Common myeloid progenitor, CD34-positive (primary cell): ENCODE measurements at places on chromosomes 3 and 15.

DNA sequence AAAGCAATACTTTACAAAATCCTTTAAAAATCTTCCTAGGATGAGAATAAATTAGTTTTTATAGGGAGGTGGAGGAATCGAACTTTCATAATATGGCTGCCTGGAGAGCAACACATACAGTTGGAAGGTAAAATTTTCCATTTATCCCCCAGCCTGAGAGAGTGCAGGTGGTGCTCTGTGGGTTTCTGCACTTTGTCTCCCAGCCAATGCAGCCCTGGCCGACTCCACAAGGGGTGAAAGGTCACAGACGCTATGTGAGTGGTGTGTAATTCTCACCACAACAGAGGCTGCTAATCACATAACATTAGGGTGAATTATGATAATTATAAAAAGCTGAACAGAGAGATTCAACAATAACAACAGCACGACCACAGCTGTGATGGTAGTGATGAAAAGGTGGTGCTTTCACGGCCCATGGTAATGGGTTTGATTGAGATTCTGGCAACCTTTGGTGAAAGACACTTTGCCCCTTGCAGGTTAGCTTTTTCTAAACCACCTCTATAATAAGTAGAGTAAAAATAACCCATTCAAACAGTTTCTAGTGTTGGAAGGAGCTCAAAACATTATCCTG, 30.1 kb upstream of the NANOGP8 start:
- DNase-seq, result no peak

DNA sequence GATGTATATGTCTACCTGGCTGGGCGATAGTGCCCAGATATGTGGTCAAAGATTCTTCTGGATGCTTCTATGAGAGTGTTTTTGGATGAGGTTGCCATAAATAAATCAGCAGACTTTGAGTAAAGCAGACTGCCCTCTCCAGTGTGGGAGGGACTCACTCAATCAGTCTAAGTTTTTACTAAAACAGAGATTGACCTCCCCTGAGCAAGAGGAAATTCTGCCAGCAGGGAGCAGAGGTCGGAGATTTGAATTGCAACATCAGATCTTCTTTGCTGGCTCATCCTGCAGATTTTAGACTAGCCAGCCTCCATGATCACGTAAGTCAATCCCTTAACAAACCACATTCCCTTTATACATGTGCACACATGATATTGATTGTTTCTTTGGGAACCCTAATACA, 300.9 kb downstream of the MCTP2 start:
- no peak for DNase-seq

GRCh38 chr3:36761779-36762178, 2.6 kb downstream of the DCLK3 start:
- no peak for DNase-seq

DNA sequence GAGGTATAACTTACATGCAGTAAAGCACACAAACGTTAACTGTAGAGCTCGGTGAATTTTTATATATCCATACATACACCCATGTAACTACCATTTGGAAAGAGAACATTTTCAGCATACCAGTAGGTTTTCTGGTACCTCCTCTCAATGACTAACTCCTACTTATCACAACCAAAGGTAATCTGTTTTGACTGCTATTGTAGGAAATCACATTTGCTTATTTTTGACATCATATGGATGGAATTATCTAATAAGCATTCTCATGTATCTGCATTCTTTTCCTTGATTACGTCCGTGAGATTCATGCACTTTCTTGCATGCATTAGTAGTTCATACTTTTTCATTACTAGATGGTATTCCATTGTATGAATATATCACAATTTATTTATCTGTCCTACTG, 76.8 kb downstream of the CSNK1G1 start:
- no peak for DNase-seq

DNA sequence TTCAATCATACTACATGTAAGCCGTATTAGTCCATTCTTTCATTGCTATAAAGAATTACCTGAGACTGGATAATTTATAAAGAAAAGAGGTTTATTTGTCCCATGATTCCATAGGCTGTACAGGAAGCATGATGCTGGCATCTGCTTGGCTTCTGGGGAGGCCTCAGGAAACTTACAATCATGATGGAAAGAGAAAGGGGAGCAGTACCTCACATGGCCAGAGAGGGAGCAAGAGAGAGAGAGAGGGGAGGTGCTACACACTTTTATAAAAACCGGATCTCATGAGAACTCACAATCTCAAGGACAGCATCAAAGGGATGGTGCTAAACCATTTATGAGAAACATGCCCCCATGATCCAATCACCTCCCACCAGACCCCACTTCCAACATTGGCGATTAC, 14.3 kb upstream of the CLASP2 start:
- DNase-seq, result peak; percentile 5

DNA sequence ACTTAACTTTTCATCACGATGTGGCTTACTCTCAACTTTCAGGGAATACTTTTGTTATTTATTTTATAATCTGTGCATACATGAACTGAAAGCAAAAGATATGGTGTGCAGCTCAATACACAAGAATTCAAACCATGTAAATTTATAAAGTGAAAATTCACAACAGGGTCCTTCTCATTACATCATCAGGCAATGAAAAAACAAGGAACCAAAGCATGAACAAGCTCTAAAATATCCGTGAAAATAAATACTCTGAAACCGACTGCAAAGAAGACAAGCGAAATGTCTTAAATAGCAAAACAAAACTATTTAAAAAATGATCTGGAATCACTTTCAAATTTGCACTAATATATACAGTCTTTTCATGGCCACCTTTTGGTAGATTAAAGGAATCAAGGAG, 28.9 kb downstream of the GNB5 start:
- DNase-seq, result no peak

DNA sequence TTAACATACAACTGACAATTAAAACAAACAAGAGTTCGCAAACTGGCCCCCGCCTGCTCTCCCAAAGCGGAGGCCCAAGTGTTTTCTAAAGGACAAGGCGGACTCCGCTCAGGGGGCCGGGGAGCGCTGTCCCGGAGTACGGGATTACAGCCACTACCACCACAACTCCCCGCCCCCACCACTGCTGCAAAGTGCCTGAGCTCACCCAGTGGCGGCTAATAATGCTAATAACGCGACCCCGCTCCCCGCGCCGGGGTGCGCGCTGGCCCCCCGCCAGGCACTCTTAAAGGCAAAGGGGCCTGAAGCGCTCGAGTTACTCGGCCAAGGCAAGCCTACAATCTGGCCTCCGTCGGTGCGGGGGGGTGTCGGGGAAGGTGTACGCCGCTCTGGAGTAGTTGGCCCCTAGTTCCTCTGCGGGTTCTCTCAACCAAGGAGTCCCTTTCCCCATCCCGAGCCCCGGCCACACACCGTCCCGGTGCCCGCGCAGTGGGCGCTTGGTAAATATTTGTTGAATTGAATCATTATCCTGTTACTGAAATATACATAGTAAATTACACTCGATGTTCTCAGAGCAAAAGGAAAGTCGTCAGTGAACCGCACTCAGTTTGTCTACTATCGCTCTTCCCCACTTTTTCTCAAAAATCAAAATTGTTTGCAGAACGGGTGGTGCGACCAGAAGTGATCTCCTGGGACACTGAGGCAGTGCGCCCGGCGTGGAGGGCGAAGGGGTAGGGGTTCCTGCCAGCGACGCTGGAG, 827 bp downstream of the WNT5A start:
- DNase-seq, result no peak

GRCh38 chr3:137509354-137510045, 254.6 kb upstream of the SOX14 start:
- no peak for DNase-seq

GRCh38 chr15:89899295-89899945, 5.6 kb upstream of the AP3S2 start:
- DNase-seq, result no peak

DNA sequence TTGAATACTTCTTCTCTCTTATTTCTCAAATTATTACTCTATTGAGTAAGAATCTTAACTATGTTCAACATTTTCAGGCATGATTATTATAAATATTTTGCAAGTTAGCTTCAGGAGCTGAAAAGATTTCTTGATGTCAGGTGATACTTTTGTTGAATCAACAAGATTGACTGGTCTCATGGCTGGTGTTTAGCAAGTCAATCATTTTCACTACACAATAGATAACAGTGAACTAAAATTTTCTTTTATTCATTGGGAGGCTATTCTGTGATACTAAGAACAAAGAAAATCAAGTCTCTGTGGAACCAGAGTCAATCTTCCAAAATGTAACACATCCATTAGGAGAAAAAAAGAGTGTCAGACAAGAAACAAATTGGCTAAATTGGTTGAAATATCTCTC, 476.7 kb downstream of the CNTN3 start:
- DNase-seq, result no peak

GRCh38 chr3:36763850-36764703, at the start of gene DCLK3:
Gene DCLK3, minus strand, starts transcription at chr3:36764553. Its CDS starts 290 bp downstream, at chr3:36764263.
- peak; percentile 9 for DNase-seq

GRCh38 chr3:140552403-140552802, 125.5 kb upstream of the TRIM42 start:
- DNase-seq, result no peak
